Activated CD8-positive, alpha-beta memory T cell treated with anti-CD3 and anti-CD28 coated beads, Interleukin-2, amount 10 ng/mL, durations not matched to agents 7 days and 5 days (primary cell): ENCODE measurements at places on chromosomes 6 and 20.

DNA sequence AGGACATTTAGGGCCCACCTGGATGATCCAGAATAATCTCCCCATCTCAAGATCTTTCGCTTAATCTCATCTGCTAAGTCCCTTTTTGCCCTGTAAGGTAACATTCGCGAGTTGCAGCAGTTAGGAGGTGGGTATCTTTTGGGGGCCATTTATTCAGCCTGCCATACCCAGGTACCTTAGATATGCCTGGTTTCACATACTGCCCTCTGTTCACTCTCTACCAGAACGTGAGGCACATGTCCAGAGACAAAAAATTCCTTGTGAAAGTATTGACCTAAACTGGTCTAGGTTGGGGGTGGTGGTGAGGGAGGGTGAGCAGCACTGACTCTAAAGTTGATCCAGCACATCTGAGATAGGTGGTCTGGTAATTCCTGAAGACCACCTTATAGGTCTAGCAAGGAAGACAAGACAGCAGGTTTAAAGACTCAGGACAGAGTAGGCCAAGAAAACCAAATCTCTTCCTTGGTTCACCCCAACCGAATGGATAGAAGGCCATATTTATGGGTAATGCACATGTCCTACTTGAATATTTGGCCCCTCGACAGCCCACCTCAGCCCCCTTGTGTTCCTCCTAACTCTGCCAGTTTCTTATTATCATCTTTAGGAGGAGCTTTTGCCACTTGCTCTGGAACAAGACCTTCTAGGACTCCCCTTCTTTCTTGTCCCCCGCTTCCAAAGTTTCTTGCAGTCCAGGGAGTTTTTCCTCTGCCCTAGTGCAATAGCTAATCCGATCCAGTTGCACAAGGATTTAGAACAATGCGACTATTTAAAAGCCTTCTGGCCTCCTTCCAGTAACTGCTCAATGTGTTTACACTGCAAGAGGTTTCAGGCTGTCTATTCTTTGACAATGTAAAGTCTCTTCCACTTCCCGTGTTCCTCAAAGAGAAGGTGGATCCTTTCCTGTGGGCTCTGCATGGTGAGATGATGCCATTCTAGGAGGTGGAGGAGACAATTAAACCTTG is 213.0 kb upstream of the LAMP5 start:
- no peak for DNase-seq

DNA sequence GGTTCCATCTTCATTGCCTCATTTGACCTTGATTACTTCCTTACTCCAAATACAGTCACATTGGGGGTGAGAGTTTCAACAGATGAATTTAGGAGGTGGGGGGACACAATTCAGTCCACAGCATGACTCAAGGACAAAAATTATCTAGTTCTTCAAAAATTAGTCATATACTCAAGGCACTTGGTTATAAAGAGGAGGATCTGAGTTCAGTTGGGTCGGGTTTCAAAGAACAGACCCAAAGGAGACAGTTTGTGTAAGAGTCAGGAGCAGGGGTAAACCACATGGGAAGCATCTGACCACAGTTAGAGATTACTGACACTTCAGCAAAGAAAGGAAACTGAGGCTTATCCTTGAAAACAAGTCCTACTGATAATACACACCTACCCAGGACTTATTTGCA is 138.0 kb downstream of the TBC1D7 start:
- no peak for DNase-seq

GRCh38 chr6:11999246-11999645 is 12.9 kb upstream of the HIVEP1 start:
- no peak for DNase-seq

GRCh38 chr20:36538026-36538722 is 3.1 kb upstream of the MYL9 start:
- DNase-seq = no peak

DNA sequence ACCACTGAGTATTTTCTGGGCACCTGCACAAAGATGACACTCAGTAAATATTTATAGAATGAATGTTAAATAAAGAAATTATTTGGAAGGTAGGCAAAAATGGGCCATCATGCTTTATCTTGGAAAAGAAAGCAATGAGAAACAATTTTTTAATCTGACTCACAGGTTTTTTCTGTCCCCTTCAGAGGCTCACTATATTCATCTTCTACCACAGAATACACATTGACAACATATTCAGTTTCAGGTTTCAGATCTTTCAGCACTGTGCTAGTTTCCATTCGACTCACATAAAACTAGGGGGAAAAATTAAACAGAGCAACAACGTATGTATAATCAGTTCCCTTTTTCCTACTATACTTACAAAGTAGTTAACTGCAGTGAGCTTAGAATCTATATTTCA is 58.3 kb downstream of the COL12A1 start:
- no peak for DNase-seq

GRCh38 chr20:8527998-8528723 is 396.1 kb downstream of the PLCB1 start:
- DNase-seq = no peak

- no peak for DNase-seq
Observed at GRCh38 chr6:118875672-118876071, 18.3 kb upstream of the ASF1A start.

DNA sequence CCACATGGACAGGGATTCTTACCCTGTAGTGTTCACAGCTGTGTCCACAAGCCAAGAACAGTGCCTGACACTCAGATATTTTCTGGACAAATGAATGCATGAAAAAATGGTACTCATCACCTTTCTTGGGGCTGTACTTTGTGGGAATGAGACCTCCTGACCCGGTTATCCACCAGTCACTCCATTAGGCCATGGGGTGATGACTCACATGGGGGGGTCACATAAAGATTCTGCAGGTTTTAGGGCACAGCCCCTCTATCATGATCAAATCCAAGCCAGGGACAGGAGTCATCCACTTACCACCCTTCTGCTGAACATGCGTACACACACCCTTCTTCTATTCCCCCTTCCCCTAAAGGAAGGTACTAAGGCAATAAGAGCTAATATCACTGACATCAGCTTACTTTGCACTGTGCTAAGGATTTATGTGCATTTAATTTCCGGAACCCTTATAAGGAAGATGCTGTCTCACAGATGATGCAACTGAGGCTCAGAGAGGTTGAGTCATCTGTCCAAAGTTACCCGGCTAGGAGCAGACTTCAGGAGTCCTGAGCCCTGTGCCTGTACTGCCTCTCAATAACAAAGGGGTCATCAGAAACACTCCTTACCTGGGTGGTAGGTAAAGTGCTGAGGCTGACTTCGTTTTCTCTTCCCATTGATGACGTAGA is 107.8 kb downstream of the NFATC2 start:
- DNase-seq = no peak

DNA sequence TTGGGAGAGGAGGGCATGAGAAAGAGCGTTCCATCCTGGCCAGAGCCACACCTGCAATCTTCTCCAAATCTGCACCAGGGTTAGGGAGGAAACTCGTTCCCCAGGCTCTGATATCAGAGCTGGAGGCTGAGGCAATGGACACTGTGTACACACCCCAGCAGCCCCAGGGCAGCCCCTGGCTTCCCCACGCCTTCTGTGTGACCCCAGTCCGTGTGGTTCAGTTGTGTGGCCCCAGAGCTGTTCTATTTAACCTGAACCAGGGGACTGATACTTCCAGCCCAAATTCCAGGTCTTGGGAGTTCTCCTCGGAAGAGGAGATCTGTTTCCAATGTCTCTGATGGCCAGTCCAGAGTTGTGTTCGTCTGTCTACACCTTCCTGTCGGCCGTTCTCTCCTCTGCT is 242.6 kb upstream of the EXOC2 start:
- no peak for DNase-seq

GRCh38 chr6:31822036-31822821 is 5.3 kb upstream of the HSPA1B start:
- DNase-seq = peak; percentile 76

DNA sequence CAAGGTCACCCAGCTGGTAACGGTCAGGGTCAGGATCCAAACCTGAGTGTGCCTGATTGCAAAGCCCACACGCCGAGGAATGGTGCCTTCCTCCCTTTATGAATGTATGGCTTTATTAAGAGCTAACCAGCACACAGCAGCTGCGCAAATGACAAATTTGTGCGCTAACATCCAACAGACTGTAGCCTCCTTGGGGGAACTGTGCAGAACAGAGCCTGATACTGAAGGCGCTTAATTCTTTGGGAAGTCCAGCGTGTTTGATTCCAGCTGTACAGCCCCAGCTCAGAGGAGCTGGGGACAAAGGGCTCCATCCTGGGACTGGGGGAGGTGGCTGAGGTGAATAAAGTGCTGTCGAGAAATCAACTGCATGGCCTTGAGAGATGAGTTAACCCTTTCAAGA is 75.7 kb upstream of the JARID2 start:
- DNase-seq = no peak

DNA sequence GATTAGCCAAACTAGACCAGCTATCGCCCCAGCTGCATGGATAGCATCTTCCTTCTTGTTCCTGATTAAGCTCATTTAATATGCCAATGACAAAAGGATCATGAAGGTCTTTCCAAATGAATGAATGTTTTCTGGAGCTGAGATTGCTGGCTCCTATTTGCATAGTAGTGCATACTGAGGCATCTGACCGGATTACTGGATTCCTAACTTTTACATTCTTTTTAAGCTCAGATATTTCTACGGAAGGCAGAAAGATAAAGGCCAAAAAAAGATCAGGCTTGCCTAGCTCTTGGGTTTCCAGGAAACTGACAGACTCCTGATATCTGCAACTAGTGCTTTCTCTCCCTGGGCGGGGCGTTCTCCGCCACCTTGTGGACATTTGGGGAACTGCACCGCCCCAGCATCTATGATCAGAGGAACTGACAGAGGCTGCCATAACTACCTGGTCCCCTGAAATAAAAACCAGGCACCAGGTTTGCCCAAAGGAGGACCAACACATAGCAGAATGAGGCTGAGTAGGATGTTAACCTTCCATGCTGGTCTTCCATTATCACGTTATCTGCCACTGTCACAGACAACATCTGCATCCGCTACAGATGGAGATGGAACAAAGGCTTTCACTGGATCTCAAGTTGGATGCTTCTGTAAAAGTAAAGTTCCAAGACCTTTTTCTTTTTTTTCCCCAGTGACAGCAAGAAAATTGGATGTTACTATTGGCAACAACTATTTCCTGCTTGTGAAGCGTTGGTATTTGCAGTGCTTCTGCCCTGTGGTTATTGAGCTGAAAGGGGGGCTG is 33.2 kb downstream of the NT5E start:
- peak; percentile 89 for DNase-seq

DNA sequence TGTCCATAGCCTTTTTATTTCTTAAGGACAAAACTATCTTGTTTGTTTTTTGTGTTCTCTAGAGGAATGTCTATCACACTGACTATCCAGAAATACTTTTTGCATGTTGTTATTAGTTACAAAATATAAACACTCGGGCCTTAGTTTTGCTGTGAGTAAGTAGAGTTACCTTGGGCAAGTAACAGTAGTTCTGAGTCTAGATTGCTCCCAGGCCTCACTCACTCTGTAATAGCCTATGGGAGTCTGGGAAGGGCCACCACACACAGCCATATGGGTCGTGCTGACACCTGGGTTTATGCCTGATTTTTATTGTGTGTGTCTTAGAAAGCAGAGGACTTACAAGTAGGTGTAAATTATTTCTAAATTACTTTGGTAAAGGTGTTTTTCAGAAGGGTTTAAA is 185.8 kb downstream of the TMEM242 start:
- DNase-seq = no peak

DNA sequence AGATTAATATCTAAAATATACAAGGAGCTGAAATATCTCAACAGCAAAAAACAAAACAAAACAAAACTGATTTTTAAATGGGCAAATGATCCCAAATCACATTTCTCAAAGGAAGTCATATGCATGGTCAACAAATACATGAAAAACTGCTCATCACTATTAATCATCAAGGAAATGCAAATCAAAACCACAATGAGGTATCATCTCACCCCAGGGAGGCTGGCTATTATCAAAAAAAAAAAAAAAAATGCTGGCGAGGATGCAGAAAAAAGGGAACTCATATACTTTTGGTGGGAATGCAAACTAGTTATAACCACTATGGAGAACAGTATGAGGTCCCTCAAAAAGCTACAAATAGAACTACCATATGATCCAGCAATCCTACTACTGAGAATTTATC is 34.6 kb downstream of the REPS1 start:
- DNase-seq = no peak

GRCh38 chr6:81906041-81906440 is 153.6 kb upstream of the TENT5A start:
- DNase-seq = no peak

DNA sequence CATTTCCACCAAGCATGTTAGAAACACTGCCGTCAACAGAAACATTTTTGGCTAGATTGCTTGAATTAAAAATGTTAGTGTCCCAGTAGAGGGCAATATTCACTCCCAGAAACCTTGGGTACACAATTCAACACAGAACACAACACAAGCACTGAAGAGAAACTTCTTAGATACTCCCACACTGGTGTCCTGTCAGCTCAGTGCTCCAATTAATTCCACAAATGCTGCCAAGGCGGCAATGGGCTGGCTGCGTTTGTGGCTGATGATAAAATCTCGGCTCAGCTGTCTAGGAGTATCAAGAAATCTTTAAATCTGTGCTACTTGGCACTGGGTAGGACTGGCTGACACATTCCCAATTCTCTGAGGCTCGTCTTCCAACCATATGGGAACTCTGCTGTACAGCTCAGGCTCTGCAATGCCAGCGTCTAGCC is 39.3 kb downstream of the BEND3 start:
- DNase-seq = no peak

GRCh38 chr20:48790473-48791003 is 37.3 kb downstream of the PREX1 start:
- no peak for DNase-seq

- no peak for DNase-seq
Observed at GRCh38 chr6:111592726-111593511, 12.8 kb downstream of the TRAF3IP2 start.

DNA sequence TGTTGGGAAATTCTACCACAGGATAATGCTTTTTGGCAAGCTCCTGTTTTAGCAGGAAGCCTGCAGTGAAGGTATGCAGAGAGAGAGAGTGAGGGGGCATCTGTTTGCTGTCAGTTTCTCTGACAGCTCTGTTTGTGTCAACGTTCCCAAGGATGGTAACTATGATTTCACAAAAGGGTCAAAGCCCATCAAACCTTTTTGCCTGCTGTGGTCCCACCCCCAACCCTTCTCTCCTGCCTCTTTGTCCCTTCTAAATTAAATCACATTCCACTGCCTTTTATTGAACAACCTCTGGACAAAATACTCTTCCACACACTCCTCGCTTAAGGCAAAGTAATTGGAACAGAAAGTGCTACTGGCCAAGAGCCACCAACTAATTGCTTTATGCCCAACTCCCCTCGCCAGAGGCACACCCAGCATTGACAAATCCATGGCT is 128.3 kb downstream of the TSHZ2 start:
- DNase-seq = no peak

- no peak for DNase-seq
Observed at GRCh38 chr6:2684103-2684749, 66.5 kb downstream of the MYLK4 start.
